A549 (cell line): ENCODE measurements at places on chromosomes 5 and 9.

DNA sequence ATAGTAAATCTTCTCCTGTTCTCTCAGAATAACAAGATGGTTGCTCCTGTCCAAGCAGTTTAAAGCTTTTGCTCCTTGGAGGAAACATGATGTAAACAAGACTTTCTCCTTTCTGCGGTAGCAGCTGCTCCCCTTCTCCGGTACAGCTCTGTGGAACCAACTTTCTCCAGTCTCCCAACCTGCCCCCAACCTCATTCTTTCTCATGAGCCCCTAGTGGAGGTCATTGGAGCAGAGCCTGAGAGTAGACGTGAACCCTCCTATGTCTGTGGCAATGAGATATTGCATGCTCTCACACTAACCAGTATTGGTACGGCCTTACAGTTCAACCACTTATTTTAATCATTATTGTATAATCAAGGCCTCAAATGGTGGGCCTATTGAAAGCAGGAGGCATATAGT lies 483.8 kb upstream of the CDH10 start:
- DNase-seq: no peak

GRCh38 chr5:101783241-101784013 lies 512.7 kb downstream of the SLCO4C1 start:
- DNase-seq: no peak

DNA sequence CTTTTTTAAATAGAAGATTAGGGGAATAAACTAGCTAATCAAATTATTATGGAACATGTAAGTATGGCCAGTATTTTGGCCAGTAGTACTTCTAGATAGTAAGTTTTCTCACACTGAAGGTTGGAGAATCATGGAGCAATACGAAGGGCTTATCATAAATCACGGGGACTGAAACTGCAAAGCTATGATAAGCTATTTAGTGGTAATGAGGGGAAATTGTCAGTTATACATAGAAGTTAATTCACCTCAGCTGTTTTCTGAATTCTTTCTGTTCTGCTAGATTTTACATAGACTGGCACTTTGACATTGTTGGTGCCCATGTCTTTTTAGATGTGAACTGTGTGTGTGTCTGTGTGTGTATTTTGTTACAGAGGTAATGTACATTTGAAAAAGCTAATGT lies 34.5 kb upstream of the FAM151B start:
- DNase-seq: no peak

GRCh38 chr9:93437996-93438395 lies 13.5 kb upstream of the FAM120A start:
- DNase-seq: no peak

GRCh38 chr9:2781336-2781735 lies 62.6 kb downstream of the PUM3 start:
- DNase-seq: no peak

DNA sequence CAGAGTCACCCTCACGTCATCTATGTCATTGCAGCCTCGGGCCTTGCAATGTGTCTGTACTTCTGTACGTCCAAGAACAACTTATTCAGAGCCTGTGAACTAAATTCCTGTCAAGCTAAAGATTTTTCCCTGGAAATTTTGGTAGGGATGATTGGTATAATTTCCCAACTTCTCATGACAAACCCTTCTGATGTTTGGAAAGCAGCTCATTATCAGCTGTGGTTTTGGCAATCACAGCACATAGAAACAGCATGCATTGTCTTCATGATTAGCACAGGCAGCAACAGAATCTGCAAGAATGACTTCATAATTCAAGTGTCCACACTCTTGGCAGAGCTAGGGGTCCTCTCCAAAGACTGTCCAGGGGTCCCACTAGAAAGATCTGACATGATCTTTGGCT lies 49.5 kb downstream of the APBA1 start:
- no peak for DNase-seq

- DNase-seq: peak; percentile 5
Measured at GRCh38 chr5:96117771-96118651, 156.4 kb upstream of the ELL2 start.

- DNase-seq: no peak
Measured at GRCh38 chr5:169649486-169649885, 12.4 kb downstream of the DOCK2 start.

DNA sequence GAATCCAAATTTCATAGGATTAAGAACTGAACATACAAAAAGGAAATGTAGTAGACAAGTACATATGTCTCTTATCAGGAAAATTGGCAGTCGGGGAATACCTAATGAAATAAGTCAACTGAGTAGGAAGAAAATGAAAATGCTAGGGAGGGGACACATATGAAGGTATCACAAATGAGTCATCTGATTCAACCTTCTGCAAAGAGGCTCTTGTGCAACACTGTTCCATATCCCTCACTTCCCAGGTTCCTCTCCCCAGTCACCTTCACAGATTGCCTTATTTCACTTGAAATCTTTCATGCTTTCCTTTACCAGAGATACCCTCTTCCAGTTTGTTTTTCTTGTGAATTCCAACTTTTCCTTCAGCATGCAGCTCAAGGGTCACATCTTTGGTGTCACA lies 139.0 kb downstream of the RFX3 start:
- DNase-seq: no peak

GRCh38 chr9:127077644-127077946 lies 44.8 kb downstream of the ANGPTL2 start:
- no peak for DNase-seq

DNA sequence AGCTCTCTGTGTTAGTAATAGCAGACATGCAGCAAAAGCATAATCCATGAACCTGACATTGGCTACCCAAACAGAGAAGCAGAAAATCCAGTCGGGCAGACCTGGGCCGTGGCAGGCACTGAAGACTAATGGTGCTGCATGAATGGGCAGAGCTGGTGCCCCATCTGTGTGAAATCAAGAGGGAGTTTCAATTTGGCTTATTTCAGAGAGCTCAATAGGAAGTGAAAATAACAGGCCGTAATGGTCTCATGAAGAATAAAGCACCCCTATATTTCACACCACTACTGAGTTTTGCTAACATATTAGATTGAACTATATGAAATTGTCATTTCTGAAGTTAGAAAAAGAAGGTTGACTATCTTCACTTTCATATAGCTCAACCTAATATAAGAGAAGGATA lies 149.7 kb downstream of the ENC1 start:
- no peak for DNase-seq

DNA sequence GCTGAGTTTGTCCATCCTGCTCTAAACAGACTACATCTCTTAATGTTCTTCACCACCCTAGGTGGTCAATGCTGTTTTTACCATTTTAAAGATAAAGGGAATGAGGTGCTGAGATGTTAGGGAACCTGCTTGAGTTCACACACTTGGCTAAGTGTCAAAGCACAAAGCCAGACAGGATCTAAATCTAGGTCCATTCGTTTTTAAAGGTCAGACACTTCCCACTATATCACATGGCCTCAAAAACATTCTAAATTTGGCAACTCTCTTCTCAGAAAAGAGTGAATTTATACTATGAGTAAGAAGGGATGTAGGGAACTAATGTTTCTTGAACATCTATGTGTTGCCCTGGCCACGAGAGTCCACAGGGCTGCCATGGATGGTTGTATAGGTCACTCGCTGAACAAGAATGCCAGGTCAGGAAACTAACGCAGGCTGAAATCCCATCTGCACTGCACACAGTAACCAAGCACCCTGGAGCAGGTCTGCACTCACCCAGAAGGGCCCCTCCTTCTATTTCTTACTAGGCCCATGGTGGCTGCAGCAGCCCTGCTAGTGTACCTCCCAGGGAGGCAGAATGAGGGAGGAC lies 213.0 kb downstream of the SPOCK1 start:
- no peak for DNase-seq

DNA sequence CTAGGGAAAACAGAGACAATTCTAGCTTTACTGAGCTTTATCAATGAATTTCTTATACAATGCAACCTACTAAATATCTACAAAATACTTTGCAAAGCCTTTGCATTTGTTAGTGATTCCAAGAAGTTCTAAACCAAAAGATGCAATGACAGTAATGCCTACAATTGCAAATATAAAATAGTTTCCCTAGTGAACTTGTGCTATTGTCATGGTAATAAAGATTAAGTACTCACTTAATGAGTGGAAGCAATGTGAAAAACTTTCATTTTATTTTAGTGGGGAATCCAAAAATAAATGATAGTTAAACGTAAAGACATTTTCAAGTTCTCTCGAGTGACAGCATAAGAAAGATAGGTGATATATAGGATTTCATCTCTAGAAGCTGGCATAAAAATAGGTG lies 270.5 kb upstream of the CTNND2 start:
- no peak for DNase-seq

DNA sequence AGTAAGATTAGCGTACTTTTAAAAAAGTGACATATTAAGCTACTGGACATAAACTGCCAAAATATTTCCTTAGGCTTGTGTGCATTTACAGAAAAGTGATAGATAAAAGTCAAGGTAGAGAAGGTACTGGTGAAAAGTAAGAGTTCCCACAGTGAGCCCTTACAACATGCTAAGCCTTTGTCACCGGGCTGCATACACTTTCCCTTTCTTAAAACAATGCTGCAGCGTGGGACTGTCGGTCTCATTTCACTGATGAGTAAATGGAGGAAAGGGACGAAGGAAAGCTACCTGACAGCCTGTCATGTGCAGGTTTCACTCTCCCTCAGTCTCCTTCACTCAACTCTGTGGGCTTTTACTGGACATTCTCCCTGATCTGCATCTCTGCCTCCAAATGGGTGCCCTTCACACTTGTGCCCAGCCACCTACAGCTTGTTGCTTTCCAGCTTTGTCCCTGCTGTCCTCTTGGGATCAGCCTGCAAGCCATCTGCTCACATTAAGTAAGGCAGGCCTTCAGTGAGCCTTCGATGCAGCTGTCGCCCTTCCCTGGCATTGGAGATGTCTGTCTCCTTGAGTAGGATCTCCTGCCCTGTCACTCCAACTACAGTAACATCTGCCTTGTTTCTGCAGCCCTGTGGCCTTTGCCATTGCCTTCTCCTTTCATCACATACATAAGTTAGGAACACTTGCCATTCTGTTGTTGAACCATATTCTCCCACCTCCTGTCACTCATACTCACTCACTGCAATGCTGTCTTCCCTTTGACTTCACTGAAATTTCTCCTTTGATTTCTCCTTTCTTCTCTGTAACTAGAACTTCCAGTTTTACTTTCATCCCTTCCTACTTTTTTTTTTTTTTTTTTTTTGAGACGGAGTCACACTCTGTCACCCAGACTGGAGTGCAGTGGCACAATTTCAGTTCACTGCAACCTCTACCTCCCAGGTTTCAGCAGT lies 9.3 kb upstream of the ROPN1L start:
- no peak for DNase-seq

DNA sequence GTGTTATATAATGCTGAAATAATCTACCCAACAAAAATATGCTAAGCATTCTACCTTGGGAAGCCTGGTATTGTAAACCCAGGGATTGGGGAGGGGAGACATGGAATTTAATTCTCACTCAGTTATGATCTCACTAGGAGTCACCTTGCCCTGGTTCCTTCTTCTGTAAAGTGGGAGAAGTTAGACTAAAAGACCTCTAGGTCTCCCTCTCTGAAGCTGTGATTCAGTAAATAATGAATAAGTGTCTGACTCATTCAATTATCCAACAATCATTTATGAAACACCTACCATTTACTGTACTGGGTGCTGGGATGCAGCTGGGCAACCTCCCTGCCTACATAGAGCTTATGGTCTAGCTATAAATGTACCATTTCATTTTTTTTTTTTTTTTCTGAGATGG lies 20.2 kb upstream of the SPARC start:
- DNase-seq: no peak

GRCh38 chr9:133387680-133388079 lies 11.5 kb downstream of the STKLD1 start:
- DNase-seq: no peak

- no peak for DNase-seq
Measured at GRCh38 chr9:20191228-20191840, 402.5 kb upstream of the SLC24A2 start.

- no peak for DNase-seq
Measured at GRCh38 chr5:96717874-96718273, 55.7 kb downstream of the CAST start.

GRCh38 chr5:88833371-88834130 lies 49.4 kb downstream of the MEF2C start:
- no peak for DNase-seq

- DNase-seq: no peak
Measured at GRCh38 chr9:85451680-85452079, 290.1 kb downstream of the AGTPBP1 start.

GRCh38 chr5:38032149-38032548 lies 192.3 kb upstream of the GDNF start:
- DNase-seq: no peak

- DNase-seq: peak; percentile 41
Measured at GRCh38 chr5:18393565-18394442, 759.5 kb downstream of the TAF11L14 start.

DNA sequence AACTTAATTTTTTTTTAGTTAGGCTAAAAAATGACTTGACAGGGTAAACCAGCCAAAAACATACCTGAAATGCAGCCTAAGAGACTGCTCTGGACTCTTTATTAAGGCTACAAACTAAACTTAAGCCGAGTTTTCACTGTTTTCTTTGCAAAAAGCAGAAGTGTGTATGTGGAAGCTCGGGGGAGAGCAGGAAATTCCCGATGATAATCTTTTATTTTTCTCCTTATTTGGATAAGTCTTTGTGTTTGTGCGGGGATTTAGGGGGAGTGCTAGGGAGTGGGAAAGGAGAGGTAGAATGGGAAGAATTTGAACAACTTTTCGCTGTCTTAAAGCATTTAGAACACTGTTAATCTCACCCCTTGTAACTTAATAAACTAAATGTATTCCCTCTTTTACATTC lies 30.7 kb upstream of the GPR21 start:
- DNase-seq: no peak

- no peak for DNase-seq
Measured at GRCh38 chr9:135575995-135576631, 14.6 kb downstream of the PAEP start.

DNA sequence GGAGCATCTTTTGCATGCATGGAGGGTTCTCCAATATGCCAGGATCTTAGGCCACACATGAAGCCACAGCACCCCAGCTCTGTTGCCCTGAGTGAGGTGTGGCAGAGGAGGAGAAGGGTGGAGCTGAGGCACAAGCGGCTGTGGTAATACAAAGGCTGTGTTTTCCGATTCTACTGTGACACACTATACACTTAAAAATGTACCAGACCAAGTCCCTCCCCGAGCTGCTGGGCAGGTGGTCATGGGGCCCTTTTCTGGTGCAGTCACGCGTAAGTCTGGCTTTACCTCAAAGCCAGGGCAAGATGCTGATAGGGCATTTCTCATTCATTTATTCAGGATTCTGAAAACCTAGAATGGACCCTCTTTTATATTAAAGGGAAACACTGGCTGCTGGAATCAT lies 3.7 kb downstream of the ADGRV1 start:
- DNase-seq: no peak

GRCh38 chr9:107976767-107977166 lies 487.2 kb upstream of the KLF4 start:
- DNase-seq: no peak
